Melanocyte of skin (primary cell): ENCODE measurements at places on chromosomes 5 and 9. TPM values are rescaled to one million over a fixed set of nuclear protein-coding genes. Genes with fewer than 3 reads are reported as not detected.

CIZ1 gene
- 28.2 and 35.3 TPM in 2 replicates for total RNA-seq

HTR1A gene
- total RNA-seq, result not detected in 2 replicates

C9 gene
- under 0.01 and 0.34 TPM in 2 replicates for total RNA-seq

PCDHGA5 gene
- total RNA-seq, result 0.69 and 1.8 TPM in 2 replicates

AJM1 gene
- 0.33 and 0.62 TPM in 2 replicates for total RNA-seq

CDH6 gene
- total RNA-seq, result not detected in 2 replicates

SLC34A3 gene
- total RNA-seq, result not detected in 2 replicates

PCDHA9 gene
- total RNA-seq, result not detected in 2 replicates

SCGB3A2 gene
- not detected in 2 replicates for total RNA-seq

RAD23B gene
- total RNA-seq, result 124 and 145 TPM in 2 replicates

RNF224 gene
- total RNA-seq, result under 0.01 TPM in 1 of 2 replicates, not detected in the other

KIF12 gene
- total RNA-seq, result under 0.01 and 0.36 TPM in 2 replicates

CCDC112 gene
- total RNA-seq, result 9.3 and 10.9 TPM in 2 replicates

HTR4 gene
- total RNA-seq, result not detected in 2 replicates

ESM1 gene
- total RNA-seq, result not detected in 2 replicates

PDLIM7 gene
- 34.8 and 59.2 TPM in 2 replicates for total RNA-seq

CNTLN gene
- 11.4 and 16.0 TPM in 2 replicates for total RNA-seq

FGD3 gene
- under 0.01 TPM in 1 of 2 replicates, not detected in the other for total RNA-seq

PCDHGB4 gene
- 5.9 and 14.2 TPM in 2 replicates for total RNA-seq

NTNG2 gene
- total RNA-seq, result 0.46 and 0.67 TPM in 2 replicates

C5orf46 gene
- not detected in 2 replicates for total RNA-seq

SHC3 gene
- 0.34 and 1.1 TPM in 2 replicates for total RNA-seq

CDH18 gene
- total RNA-seq, result not detected in 2 replicates

ADAMTS16 gene
- total RNA-seq, result under 0.01 and 0.15 TPM in 2 replicates
